ENCODE measurements at places on chromosomes 5 and 9.

DNA sequence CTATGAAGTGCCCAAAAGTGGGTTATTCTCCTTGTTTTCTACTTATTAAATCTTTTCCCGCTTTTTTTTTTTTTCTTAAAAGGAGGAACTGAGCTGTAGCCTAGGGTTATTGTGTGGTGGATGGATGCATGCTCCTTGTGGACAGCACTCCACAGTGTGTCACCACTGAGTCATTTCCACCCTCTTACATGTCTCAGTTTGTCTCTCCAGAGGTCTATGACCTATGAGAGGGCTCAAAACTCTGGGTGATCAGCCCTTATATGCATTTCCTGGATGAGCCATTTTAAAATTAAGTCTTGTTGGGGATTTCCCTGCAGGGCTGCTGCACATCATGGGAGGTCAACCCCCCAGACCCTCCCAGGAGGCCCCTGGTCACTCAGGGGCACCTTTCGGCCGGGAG, 102.2 kb upstream of the MOCS2 start:
- DNase-seq = no peak

DNA sequence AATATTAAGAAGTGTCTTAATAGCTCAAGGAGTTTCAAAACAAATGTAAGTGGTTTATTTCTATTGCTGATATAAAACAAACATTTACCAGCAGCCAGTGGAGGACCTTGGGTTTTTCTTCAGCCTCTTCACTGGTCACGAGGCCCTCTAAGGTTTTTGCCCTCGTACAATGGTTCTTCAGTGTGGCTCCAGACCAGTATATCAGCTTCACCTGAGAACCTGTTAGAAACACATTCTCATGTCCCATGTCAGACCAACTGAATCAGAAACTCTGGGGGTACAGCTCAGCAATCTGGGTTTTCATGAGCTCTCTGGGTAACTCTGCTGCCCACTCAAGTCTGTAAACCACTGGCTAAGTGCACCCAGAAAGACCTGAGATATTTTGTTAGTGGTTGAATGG, 12.9 kb downstream of the WWC1 start:
- no peak for DNase-seq

- DNase-seq = no peak
These were observed 22.4 kb downstream of the LYRM7 start for GRCh38 chr5:131193106-131193505.

DNA sequence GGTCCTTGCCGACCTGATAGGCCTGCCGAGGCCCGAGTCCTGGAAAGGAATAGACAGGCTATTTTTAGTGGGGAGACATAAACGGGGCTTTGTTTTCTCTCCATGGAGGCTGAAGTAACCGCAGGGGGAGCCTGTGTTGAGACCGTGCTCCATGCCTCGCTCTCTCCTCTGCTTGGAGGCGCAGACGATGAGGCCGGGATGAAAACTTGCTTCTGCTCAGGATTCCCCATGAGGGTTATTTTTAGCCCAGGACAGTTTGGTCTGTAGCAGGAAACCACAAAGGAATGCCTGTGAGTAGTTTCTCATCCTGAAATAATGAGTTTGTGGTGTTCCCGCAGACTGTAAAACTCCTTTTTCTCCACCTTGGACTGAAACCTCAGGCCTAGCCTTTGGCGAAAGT, 81.9 kb upstream of the RARS1 start:
- DNase-seq = no peak

DNA sequence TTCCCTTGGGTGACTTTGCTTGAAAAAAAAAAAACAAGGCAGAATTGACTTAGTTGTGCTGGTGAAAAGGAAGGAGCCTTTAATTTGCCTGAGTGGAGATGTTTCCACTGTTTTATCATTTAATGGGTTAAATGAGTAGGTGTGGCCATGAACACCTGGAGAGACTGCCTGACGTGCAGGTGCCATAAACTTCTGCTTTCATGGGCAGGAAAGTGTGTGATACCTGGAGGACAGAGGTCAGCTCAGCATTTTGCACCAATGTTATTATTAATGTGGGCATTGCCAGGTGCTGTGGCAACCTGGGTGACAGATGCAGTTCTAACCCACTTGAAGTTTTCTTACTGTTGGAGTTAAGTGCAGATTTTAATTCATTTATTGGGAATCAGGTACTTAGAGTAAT, 145.4 kb downstream of the CD180 start:
- no peak for DNase-seq
